ENCODE measurements at places on chromosomes 6 and 20.

GRCh38 chr6:24205020-24205492, 79.0 kb downstream of the NRSN1 start:
- peak; percentile 23 for DNase-seq

DNA sequence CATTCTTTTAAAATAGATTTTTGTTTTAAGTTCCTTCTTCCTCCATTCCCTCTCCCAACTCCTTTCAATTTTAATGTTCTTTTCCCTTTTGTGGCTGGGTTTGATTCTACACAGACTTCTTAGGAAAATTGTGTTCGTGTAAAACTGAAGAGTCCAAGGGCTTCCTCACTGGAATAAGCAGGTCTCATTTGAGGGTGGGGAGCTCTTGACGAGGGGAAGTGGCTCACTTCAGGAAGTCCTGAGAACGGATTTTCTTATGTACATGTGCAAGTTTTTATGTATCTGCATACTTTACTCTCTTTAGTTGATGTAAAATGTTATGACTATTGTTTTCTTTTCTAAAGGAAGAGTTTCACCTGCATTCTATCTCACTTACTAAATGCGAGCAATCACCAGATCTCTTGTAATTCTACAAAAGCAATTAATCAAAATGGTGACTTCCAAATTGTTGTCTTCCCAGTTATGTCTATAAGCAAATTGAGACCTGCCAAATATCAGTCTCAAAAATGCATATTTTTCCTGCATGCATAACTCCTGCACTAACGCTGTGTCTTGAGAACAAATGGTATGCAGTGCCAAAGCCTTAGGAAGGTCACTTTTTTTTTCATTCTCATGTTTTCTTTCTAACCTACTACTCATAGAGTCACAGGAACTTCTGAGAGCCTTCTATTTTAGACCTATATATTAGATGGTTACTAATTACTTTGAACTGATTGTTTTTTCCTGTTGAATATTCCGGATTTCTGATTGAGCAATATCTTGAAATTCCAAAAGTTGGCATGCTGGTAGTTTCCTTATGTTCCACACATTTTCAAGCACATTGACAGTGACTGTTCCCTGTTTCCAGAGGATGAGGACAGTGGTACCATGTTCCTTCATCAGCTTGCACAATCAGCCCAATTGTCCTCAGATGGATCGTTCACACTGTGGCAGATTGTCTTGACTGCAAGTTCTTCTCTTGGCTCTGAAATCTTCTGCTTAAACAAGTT, 251.9 kb upstream of the PRDM1 start:
- DNase-seq: no peak

DNA sequence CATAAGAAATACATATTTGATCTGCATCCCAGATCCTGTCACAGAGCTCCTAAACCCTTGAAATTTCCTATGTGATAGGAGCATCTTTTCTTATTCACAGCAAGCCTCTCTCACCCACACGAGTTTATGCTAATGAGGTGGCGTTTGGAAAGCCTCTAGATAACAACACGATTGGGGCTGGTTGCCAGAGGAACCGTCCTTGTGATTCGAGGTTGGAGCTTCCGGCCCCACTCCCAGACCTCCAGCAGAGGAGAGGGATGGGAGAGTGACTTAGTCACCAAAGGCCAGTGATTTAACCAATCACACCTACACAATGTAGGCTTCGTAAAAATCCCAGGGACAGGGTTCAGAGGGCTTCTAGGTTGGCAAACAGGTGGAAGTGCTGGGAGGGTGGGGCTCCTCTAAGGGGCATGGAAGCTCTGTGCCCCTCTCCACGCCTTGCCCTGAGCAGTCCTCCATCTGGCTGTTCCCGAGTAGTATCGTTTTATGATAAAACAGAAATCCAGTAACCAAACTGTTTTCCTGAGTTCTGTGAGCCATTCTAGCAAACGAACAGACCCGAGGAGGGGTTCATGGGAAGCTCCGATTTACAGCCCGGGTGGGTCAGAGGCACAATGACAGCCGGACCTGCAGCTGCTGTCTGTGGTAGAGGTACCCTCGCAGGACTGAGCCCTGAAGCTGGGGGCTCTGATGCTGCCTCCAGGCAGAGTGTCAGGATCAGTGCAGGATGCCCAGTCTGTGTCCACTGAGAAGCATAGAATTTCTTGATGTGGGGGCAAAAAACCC, 238.1 kb upstream of the ARID1B start:
- DNase-seq: no peak

DNA sequence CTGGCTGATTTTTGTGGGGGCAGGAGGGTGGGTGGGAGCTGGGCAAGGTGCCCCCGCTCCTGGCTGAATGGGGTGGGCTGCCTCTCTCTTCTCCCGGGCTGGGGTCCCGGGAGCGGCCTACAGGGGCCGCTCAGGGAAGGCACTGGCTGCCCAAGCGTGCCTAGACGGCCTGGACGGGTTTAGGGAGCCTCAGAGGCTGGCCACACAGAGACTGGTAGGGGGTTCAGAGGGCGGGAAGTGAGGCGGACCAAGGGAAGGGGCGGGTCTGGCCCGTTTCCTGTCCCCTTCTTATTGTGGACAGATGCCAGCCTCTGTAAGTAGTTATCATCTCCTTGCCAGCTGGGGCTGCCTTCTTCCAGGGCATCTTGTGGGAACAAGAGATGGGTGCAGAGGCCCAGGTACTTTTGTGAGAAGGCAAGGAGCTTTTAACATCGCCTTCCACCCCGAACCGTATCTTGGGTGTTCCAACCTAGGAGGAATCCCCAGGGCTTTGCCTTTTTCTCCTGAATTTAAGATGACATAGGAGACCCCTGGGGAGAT, 437 bp downstream of the CD40 start:
- peak; percentile 7 for DNase-seq

DNA sequence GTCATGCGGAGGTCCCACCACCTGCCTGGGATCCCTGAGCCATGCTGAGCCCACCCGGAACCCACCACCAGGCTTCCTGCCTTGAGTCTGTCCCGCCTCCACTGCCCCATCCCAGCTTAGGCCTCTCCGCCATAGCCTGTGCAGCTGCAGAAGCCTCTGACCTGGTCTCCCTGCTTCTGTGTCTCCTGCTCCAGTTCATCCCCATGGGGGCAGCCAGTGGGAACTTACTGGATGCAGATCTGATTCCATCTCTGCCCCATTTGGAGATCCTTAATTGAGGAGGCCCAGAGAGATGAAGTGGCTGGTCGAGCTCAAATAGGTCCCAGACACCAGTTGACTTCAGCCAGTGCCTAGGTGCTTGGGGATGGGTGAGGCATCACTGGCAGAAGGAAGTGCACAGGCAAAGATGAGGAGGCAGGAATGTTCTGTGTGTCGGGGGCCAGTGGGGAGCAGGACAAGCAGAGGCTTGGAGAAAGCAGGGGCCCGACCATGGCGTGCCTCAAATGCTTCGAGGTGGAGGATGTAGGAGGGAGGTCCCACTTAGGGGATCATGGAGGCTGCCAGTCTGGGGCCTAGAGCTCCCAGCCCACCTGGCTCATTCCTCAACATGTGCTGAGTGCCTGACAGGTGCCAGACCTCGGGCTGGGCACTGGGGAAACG, 112.8 kb downstream of the TOX2 start:
- no peak for DNase-seq

DNA sequence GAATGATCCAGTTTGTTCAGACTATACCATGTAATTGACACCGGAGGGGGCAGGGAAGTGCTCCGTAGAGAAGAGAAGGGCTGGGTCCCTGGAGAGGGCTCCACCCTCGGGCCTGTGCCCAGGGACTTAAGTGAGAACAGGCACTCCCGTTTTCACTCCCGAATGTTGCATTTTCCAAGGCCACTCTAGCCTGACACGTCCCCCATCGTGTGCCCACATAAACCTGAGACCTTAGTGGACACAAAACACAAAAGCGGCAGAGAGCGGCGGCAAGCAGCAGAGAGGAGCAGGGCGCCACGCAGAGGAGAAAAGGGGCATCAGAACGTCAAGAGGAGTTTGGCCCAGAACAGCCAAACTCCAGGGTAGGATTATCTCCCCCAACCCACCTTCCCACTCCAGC, 1405.1 kb downstream of the GRIK2 start:
- DNase-seq: no peak

DNA sequence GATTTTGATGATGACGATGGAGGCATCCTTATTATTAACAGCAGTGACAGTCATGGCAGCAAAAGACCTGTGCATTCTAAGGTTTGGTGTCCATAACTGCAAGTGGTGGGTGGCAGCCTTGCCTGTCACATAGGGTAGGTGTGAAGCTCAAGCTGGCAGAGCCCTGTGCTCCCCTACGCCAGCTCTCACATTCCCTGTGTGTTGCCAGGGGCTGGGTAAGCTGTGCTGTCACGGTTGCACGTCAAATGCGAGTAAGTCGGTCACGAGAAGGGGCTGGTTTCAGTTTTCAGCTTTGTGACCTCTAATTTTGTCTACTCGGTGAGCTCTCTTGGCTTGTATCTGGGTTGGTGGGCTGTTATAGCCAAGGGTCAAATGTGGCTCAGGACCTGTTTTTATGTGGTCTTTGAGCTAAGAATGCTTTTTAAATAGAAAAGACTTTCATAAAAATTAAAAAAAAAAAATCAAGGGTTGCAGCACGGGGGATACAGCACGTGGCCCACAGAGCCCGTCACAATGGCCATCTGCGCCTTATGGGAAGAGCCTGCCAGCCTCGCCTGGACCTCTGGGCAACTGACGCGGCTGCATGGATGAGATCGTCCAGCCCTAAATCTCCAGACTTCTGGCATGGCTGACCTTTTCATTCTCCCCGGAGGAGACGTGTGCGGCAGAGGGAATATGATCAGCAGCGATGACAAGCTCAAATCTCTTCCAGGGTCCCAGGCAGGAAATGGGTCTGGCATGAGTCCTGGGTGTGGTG, 148.5 kb downstream of the PHACTR3 start:
- no peak for DNase-seq

- DNase-seq: no peak
These were observed 35.3 kb downstream of the CD24 start for GRCh38 chr6:106939208-106939607.
